ENCODE measurements at places on chromosomes 7 and 10. TPM values are rescaled to one million over a fixed set of nuclear protein-coding genes. Genes with fewer than 3 reads are reported as not detected.

INA gene
- 0.14 TPM for total RNA-seq

ADCY1 gene
- total RNA-seq, result 0.17 TPM

ACSM6 gene
- not detected for total RNA-seq

CCDC172 gene
- not detected for total RNA-seq

SH2D4B gene
- 0.34 TPM for total RNA-seq

MRLN gene
- total RNA-seq, result not detected

TRIM50 gene
- total RNA-seq, result not detected
